Ecto neural progenitor cell (in vitro differentiated cells): ENCODE measurements at places on chromosomes 13 and 19.
A peak's percentile ranks its signal among the peaks of the same experiment; 100 is the strongest.

DNA sequence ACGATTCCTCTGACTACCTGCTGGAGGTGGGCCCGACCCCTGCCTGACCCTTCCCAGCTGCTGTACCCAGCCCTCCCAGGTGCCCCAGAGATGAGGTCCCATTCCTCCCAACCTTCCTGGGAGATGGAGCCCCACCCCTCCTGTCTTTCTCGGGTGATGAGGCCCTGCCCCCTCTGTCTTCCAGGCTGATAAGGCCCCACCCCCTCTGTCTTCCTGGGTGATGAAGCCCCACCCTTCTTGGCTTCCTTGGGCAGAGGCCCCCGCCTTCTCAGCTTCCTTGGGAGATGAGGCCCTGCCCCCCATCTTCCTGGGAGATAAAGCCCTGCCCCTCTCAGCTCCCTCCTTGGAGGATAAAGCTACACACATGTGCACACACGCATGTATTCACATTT is 47.9 kb downstream of the CERS4 start:
- DNase-seq, result no peak

- DNase-seq, result no peak
Observed at GRCh38 chr13:30551189-30551588, 66.5 kb upstream of the USPL1 start.

DNA sequence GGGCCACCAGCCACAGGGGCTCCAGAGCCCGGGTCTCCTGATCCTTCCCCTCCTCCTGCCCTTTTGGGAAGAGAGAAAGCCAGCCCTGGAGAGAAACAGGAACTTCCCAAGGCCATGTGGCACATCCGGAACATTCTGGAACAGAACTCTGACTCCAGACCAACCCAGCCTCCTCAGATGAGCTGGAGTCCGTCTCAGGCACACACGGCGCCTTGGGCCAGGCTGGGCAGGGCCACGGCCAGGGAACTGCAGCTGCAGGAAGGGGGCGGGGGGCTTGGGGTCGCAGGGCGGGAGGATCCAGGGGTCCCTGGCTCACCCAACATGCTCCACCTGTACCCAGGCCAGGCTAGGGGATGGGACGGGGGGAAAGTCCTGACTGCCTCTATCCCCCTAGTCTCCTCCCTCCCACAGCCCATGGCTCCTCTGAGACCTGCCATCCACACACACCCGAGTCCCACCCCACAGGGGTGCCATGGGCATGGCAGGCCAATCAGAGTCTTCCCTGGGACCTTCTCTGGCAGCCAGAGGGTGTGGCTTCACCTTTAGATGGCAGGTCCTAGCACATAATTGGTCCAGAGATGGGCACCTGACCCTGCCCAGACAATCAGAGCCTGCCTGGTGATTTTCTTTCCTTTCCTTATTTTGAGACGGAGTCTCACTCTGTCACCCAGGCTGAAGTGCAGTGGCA is 22.9 kb downstream of the SBNO2 start:
- no peak for DNase-seq

DNA sequence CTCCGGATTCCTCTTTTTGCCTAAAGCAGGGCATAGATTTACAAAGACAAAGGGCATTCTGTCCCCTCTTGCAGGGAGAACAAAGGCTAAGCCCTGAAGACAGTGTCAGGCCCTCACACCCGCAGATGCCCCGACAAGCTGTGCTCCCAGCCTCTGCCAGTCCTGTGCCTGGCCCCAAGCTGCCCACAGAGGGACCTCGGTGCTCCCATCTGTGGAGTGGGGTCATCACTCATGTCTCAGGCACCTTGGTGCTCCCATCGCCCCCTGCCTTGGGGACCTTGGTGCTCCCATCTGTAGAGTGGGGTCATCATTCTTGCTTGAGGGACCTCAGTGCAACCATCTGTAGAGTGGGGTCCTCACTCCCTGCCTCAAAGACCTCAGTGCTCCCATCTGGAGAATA is 24.3 kb downstream of the C13orf46 start:
- DNase-seq, result no peak

DNA sequence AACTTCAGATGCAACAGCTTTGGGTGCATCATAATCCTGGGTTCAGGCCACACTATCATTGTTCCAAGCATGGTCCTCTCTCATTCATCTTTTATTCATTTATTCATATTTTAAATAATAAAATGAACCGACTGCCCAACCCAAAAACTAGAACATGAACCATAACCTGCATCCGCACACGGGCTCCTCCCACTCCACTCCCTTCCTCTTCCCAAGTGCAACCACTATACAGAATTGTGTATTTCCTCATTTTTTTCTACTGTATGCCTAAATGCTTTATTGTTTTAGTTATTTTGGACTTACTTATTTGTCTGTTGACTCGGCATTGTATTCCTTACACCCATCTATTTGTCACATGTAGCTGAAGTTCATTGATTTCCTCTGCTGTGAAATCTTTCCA is 30.7 kb upstream of the POMP start:
- no peak for DNase-seq

DNA sequence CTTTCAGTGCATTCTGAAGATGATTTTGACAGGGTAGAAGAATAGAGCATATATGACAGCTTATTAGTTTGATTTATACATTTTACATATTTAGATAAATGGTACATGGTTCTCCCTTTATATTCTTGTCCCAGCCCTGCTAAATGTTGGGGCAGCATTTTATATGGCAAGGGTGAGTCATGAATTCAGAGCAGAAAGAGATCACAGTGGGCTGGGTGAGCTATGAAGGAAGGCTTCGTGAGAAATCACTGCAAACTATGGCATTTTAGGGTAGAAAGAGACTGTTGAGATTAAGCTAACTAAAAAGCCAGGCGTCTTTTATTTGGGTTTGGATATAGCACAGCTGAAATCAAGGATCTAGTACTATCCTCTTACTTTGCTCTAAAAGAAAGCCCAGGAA is 23.9 kb upstream of the METTL21C start:
- DNase-seq, result no peak

GRCh38 chr19:18833141-18833476 is 1.4 kb downstream of the UPF1 start:
- DNase-seq, result no peak

DNA sequence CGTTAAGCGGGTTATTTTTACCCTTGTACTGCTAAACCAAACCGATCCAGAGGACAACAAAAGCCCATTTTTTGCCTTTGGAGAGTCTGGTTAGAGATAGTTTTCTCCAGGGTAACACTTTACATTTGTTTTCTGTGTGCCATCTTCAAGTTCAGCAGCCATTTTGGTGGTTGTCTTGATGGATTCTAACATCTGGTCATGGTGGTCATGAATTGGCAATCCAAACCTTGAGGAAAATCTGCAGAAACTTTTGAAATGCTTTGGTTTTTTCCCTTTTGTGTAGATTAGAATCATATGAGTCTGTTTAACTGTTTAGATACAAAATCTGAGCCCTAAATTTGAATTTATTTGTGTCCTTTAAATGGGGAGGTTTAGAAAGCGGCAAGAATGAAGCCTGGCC is 16.6 kb downstream of the HNRNPM start:
- no peak for DNase-seq

GRCh38 chr19:53057904-53058580 is 13.5 kb downstream of the ERVV-2 start:
- peak; percentile 58 for DNase-seq

DNA sequence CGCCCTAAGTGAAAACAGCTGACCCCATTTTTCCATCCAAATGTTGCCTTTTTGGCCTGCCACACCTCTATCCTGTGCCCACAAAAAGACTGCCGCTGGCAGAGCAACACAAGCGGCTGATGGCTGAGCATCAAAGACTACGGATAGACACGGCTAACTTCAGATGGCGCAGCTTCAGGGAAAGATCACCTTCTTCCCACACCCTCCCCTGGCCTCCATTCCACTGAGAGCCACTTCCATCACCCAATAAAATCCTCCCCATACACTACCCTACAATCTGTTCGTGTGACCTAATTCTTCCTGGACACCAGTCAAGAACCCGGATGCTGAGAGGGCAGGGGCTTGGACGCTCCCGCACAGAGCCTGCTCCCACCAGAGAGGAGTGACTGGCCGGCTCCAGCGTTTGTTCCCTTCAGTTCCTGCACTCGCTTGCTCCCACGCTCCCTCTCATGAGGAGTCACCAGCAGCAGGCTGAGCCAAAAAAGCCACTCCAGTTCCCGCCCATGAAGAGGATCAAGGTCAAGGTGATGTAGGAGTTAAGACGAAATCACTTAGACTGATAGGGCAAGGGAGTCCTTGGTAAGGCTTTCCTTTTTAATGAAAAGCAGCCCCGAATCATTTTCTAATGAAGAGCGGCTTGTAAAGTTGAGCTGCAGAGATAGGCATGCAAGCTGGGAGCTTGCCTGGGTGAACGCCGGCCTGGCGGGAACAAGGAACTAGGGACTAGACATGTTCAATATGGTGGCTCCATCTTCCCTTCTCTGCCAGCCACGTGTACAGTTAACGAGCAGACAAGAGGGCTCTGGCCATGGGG is 35.7 kb downstream of the TSKS start:
- DNase-seq, result no peak

DNA sequence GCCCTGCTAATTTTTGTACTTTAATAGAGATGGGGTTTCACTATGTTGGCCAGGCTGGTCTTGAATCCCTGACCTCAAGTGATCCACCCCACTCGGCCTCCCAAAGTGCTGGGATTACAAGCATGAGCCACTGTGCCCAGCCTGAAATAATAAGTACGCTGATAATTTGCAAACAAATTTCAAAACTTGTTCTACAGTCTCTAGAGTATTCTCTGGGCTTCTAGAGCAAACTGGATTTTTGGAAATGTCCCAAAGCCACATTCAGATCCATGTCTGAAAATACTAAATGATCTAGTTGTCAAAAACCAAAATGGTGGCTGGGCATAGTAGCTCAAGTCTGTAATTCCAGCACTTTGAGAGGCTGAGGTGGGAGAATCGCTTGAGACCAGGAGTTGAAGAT is 39.9 kb upstream of the PSPC1 start:
- DNase-seq, result no peak

- DNase-seq, result no peak
Observed at GRCh38 chr13:101736566-101736965, 284.1 kb downstream of the ITGBL1 start.

GRCh38 chr13:62781866-62782265 is 1366.2 kb upstream of the PCDH20 start:
- no peak for DNase-seq

- DNase-seq, result no peak
Observed at GRCh38 chr19:41545547-41545946, 30.4 kb upstream of the CEACAM21 start.

DNA sequence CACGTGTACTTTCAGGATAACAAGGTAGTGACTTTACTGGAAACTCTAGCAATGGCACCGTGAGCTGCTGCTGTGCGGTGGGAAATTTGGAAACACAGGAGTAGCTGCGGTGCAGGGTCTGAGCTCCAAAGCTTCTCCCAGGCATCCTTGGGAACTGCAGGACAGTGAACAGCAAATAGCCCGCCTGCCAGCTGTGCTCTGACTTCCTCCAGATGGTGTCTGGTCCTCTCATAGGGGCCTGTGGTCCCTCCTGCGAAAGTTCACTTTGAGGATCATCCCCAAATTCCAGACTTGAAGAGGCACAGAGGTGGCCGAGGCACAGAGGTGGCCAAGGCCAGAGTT is 287.3 kb upstream of the MAB21L1 start:
- no peak for DNase-seq

DNA sequence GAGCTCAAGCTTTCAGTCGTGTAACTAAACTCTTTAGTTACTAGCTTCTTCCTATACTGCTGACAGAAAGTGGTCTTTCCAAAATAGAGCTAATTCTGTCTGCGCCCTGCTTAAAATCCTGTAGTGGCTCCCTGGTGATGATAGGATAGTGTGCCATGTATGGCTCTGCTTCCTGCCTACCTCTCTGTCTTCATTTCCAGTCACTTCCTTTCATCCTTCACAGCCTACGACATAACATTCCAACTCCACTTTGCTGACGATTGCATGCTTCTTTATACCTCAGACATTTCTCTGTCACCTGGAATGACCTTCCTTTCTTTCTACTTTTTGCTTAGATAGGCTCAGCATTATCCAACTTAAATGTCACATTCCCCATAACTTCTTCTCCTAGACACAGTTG is 190.8 kb downstream of the MAB21L1 start:
- no peak for DNase-seq

DNA sequence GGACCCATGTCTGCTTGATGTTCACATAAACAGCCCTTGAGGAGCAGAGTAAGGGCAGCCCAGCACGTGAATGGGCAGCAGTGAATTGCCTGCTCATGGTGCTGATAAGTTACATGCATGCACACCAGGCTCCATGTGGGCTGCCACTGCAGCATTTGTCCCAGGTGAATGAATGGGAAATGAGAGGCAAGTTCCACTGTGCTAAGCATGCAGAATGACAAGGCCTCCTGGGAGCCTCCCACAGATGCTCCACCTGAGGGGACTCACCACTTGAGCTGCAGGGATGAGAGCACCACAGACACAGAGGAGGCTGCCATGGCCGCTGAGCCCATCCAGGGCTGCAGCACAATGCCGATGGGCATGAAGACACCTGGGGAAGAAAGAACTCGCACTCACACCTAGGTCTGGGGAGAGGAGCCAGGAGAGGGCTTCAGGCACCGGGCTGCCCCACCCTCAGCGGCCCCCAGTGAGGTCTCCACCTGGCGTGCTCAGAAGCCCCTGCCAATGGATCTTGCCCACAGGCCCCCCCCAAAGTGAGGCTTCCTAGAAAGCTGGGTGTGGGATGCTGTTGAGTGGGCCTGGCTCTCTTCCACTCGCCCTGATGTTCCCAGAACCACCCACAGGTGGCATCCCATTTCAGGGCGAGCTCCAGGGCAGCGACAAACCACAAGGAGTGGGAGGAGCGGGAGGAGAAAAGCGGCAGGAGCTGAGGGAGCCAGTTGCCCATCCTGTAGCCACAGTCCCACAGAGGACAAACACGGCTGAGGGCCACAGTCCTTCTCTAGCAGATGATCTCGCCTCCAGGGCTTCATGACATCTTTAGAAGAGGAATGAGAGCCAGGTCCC is 73.8 kb downstream of the CCDC70 start:
- peak; percentile 59 for DNase-seq

GRCh38 chr13:105598529-105598928 is 936.9 kb downstream of the EFNB2 start:
- no peak for DNase-seq

DNA sequence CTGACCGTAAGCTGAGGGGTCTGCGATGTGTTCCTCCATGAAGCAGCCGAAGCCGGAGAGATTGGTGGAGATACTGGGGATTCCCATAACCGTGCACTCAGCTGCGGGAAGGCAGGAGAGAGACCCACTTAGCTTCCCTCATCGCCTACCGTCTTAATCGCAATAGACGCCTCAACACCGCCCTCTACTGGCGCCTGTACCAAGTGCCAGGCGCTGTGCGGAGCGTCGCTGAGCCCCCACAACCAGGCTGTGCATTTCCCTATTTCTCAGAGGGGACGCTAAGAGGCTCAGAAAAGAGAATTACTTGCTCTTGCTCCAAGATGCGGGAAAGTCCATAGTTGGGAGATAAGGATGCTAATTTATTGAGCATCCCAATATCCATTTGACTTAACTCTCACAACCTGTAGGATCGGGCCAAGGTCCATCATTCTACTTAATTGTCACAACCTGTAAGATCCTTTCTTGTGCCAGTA is 5.8 kb downstream of the FTL start:
- peak; percentile 88 for DNase-seq

GRCh38 chr13:75180805-75181455 is 301.0 kb downstream of the TBC1D4 start:
- no peak for DNase-seq
